ENCODE measurements at places on chromosomes 2 and 18.

- no peak for DNase-seq
Measured at GRCh38 chr18:32010124-32010721, 8.4 kb upstream of the RNF125 start.

GRCh38 chr18:9823805-9824473 is 61.8 kb upstream of the TXNDC2 start:
- peak; percentile 86 for DNase-seq

GRCh38 chr2:227428731-227429285 is 41.1 kb upstream of the SCYGR1 start:
- DNase-seq: no peak

DNA sequence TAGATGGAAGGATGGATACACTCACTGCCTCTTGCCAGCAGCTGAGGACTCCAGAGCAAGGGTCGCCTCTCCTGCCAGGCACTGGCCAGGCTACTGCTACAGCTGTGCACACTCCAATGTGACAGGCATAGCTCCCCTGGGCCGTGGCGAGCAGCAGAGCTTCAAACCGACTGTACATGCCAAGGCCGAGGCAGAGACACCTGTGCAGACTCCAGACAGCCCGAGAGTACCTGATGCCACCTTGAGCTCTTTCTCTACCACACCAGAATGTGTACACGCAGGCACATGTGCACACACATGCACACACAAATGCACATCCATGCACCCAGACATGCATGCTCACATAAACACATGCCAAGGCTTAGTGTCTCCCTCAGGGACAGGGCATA is 508.3 kb upstream of the MYT1L start:
- DNase-seq: no peak

DNA sequence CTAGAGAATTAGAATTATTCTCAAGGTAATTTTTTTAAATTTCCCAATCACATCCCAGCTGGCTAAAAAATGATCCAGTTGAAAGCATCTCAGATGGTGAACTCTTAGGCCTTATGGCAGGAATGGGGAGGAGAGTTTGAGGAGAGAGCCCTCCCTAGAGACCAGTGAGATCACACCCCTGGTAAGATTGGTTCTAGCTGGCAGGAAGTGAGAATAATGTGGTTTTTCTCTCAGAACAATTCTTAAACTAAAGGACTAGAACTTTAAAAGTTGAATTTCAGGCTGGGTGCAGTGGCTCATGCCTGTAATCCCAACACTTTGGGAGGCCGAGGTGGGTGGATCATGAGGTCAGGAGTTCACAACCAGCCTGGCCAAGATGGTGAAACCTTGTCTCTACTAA is 120.2 kb downstream of the MYO3B start:
- DNase-seq: no peak

GRCh38 chr2:28252311-28252710 is 140.3 kb upstream of the FOSL2 start:
- no peak for DNase-seq

- DNase-seq: no peak
Measured at GRCh38 chr2:153005071-153005730, 286.8 kb downstream of the ARL6IP6 start.

GRCh38 chr2:240962300-240963064 is 35.9 kb upstream of the SNED1 start:
- no peak for DNase-seq

- no peak for DNase-seq
Measured at GRCh38 chr2:235951982-235952381, 216.2 kb downstream of the GBX2 start.

DNA sequence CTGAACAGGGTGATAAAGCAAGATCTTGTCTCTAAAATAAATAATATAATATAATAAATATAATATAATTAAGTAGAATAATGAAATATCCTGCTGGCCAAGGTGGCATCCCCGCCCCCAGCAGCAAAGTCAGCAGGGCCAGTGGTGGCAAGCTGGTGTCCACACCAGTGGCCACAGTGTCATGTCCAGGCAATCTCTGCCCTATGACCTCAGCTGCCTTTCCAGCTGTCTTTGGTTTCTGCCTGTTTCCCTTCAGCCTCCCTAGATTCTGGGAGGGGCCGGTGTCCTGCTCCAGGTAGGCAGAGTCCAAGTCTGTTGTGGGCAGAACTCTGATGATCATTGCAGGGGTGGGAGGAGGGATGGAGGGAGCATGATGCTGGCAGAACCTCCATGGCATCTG is 16.2 kb upstream of the STEAP3 start:
- DNase-seq: no peak

DNA sequence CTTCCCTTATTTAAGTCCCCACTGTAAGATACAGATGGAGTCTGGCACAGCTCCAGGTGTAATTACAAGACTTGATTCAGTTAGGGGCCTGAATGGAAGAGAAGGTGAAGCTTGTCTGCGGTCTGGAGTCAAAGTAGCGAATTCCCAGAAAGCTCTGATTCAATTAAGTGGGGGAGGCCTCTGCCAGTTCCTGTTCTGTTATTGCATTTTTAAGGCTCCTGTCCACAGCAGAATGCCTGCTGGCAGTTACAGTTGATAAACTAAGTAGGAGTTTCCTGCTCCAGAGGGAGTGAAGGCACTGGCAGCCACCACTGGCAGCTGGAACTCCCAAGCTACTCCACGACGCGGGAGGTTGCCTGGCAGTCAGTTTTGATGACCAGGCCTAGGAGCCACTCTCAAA is 181.1 kb downstream of the SOCS6 start:
- no peak for DNase-seq
